Stimulated activated CD4-positive, alpha-beta T cell treated with anti-CD3 and anti-CD28 coated beads, Interleukin-12 subunit alpha, Interleukin-12 subunit beta, amount 100 ng/mL, for 24 hours (primary cell): ENCODE measurements at places on chromosomes 4 and X.

DNA sequence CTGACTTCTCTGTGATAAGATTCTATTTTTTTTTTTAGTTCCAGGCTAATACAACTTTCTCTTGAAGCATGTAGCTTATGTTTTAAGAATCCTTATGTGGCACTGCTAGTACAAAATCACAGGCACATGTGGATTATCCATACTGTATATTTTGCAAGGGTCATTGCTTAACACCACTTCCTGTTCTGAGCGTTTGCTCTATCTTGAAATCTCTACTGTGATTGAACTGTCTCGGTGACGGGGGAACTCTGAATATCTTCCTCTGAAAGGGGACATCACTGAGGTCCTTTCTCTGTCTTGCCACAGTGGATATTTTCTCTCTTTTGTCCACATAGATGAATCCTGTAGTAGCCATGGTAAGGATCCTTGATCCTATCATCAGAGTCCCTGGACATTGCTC, 2.1 kb upstream of the WFS1 start:
- no peak for DNase-seq

DNA sequence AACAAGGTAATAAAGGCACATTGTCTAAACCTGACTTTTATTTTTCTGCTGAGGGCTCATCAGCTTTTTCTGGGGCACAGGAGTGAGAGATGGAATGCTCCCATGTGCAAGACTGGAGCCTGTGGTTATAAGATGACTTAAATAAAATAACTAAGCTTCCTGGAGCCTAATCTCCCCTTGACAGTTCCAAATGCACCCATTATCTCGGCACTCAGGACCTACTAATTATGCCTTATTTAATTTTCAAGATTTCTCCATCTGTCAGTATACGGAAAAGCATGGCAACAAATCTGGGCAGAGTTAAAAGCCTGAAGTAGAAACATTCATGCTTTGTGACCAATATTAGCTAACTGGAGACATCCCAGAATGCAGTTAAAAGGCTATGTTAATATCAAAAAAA, 416.7 kb upstream of the TEX13C start:
- no peak for DNase-seq

DNA sequence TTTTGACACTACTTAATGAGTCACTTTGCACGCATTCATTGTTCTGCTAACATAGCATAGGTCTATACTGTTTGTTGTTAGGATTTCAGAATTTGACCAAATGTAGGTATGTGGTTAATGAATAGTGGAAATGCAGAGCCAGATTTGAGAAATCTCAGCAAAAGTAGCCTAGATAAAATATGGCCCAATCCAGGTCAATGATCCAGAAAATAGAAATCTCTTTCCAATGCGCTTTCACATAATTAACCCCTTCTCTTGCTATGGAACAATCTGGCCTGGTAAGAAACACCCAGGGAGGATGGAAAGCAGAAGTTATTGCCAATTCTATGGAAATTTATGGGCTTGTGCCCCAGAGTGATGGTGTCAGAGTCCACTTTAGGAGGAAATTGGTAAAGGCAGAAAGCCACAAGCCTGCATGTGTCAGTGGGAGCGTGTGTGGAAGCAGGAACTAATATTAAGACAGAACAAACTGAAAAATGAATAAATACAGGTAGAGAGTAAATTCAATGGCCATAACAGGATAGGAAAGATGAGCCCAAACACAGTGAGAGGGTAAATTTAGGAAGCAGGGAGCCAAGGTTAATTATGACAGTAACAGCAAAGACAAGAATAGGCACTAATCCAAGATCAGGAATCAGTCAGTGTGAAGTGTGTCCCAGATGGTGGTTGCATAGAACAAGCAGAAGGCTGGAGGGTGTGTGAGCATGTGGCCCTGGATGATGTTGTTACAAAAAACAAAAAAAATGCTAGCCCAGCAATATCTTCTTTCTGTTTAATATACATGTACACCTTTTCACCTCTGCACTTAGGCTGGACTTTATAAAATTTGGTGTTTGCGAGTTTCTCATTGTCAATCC, 102.9 kb downstream of the SYTL5 start:
- DNase-seq: no peak

DNA sequence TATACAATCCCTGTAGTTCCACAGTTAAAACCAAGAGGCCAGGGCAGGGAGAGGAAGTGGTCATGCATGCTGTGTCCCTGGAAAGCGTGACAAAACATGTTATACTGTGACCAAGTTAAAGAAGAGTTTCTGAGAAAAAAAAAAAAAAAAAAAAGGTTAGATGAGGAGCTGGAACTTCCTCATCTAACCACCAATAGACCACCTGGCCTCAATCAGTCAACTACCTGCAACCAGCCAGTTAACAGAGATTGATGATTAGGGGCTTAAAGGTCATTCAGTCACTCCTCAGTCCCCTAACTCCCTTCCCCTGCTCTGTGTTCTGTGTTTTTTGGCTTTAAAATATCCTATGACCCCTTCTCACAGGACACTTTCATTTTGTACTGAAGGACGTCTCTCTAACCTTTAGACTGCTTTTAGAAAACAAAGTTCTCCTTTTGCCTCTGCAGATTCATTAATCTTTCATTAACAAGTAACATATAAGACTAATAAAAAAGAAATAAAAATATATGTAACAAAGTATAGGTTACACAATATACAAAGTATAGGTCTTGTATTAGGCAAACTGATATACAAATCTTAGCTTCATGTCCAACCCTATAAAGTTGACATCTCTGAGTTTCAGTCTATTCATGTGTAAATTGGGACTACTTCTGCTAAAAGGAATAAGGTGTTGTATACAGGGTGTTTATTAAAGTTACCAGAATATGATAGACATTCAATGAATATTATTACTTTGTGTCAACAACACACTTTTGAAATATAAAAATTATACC, 179.1 kb upstream of the NDST4 start:
- DNase-seq: no peak

DNA sequence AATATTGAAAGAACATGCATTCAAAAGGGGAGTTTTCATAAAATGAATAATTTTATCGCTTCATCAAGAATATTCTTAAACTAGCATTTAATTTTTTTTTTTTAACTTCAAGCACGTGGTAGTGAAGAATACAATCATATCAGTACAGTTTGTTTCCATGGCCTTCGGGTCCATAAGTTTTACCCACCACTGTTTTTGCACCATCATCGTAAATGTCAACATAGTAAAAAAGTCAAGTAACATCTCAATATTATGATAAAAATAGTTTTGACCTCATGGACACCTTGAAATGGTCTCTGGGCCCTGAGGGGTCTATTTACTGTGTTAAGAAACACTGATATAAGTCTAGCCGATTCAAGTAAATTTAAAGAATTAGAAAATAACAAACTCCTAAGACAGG, 80.2 kb downstream of the ANKRD17 start:
- DNase-seq: no peak

- no peak for DNase-seq
These were observed 559.7 kb upstream of the FAT1 start for GRCh38 chr4:187283201-187283955.

DNA sequence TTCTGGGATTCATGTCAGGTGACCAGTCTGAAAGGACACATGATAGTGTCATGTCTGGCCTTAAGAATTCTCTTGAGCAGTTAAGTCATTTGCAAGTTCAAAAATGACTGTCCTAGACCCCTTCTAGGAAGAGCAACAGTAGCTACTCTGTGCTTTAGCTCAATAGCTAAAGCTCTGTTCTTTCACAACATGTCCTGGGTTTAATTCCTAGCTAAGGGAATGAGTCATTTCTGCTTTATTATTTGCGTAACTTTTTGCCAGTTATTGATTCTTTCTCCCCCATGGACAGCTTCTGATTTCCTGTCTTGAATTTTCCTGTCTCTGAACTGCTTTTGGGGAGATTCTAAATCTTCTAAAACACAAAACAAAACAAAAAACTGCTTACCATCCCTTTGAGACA, 1055.8 kb upstream of the DIAPH2 start:
- no peak for DNase-seq

DNA sequence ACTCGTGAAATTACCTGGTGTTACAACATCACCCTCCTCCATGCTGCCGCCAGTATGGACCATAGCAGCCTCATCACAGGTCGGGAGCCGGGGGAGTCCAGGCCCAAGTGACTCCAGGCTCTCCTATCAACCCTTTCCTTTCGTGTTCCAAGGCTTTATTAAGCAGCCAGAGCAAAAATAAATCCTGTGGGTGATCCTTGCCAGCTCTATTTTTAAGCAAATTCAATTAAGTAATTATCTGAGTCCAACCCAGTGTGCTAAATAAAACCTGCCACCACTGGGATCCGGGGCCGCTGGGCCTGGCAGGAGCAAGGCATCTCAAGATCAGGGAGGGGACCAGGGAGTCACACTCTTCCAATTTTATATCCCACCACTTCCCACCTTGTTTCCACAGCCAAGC, 80.7 kb upstream of the PRPS1 start:
- DNase-seq: no peak

- no peak for DNase-seq
These were observed 8.1 kb downstream of the COQ2 start for GRCh38 chr4:83276299-83277040.

GRCh38 chrX:85140964-85141363, 102.6 kb downstream of the SATL1 start:
- no peak for DNase-seq

DNA sequence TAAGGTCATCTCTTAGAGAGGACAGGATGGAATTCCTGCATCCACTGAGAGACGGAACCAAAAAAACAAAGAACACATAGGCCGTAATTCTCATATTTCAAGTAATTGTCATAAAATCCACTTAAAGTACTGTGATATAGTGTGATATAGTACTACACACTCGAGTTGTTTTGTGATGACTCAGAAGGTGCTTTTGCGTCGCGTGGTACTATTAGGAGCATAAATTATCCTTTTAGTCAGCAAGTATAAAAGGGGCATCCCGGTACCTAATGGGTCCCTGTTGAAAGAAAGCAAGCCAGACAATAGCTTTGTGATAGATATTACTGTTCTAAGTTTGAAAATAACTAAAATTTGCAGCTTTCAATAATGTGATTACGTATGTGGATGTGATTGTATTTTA, 55.3 kb downstream of the GPR143 start:
- DNase-seq: no peak

GRCh38 chrX:110733166-110733565, 62.5 kb downstream of the CHRDL1 start:
- DNase-seq: no peak

GRCh38 chr4:109075621-109076020, 226.8 kb downstream of the COL25A1 start:
- DNase-seq: no peak

- no peak for DNase-seq
These were observed 8.1 kb upstream of the FABP2 start for GRCh38 chr4:119329835-119330620.

DNA sequence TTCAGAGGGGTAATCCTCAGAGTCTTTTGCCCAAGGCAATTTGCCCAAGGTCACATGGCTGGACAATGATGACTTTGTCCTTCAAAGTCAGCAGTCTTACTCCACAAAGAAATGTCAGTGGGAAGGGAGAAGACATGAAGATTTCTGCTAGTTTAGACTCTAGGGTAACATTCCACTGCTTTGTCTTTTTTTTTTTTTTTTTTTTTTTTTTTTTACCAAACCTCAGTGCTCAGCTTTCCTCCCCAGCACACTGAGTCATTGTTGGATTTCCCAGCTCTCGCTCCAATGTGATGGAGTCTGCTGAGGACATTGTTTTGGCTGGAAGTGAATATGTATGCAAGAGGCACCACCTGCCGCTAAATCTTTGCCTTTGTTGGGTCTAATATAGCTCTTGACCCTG, 7.2 kb upstream of the C1QTNF7 start:
- no peak for DNase-seq

DNA sequence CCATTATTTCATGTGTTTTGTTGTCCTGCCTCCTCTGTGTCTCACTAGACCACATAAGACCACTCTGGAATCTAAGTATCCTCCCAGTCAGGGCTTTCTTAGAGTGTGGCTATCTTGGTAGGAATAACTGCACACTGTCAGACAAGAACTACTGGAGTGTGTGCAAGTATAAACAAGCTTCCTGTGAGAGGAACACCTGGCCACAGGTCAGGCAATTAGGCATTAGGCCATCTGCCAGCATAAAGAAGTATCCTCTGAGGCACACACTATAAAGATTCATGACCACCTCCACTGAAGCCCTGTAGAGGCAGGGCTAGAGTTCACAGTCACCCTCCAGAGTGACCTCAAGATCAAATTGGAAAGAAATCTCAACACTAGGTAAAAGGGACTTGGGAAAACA, 507.0 kb upstream of the PABPC4L start:
- no peak for DNase-seq

GRCh38 chr4:8114456-8115202, 44.0 kb downstream of the ABLIM2 start:
- no peak for DNase-seq

DNA sequence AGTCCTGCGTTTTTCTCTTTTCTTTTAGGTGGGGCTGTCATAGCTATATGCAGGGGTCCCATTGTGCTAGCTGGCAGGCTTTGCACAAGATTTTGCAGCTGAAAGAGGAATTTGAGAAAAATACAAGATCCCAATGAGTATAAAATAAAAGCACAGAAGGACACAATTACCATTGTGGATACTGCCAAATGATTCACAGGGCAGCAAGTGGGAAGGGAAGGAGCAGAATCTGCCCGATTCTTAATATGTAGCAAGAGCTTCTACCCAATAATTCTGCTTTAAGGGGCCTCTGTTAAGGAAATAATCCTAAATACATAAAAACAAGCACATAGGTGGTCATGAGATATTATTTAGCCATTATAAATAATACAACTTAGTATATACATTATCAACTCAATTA, 25.9 kb upstream of the ING2 start:
- no peak for DNase-seq

DNA sequence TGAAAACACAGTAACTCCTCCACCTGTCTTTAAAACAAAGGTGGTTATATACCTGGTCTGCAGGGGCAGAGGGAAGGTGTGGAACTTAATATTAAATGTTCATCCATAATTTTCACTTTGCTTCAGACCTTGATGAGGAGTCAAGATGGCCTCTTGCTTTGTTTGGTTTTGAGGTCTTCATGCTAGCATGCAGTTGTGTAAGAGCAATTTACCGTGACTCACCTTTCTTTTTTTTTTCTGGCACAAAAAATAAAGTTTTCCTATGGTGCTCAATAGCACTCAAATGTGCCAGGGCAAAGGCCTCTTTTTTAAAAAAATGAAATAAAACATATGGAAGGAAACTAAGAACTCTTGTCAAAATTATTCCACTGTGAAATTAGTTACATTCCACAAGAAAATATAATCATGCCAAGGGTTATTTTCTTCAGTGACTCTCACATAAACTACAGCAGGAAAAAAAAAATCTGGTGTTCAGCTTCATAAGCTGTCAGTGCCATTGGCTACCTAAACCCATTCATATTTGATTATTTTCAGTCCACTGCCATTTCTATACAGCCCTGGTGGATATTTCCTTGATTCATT, 128.2 kb downstream of the SLC7A11 start:
- DNase-seq: no peak
